ENCODE measurements at places on chromosomes 7 and 10. TPM values are rescaled to one million over a fixed set of nuclear protein-coding genes. Genes with fewer than 3 reads are reported as not detected.

The CDHR3 gene
- 36.0 TPM for polyA plus RNA-seq

The STEAP4 gene
- polyA plus RNA-seq: 0.30 TPM

The CALHM3 gene
- 0.13 TPM for polyA plus RNA-seq

The SEC61G gene
- polyA plus RNA-seq: 198 TPM

The CTAGE6 gene
- not detected for polyA plus RNA-seq

DNA sequence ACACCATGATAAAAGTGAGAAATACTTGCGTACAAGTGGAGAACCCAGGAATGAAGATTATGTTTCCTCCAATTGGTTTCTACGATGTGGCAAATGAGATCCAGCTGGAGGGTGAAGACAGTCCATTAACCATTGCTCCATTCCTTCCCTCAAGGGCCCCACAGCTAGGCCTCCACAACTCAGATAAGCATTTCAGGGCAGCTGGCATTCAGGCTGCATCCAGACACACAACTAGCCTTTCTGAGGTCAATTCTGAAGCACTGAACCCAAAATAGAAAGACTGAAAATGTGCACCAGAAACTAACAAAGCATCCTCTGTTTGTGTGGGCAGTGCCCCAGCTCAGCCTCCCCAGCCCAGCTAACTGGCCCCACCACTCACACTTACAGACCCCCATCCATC, 94.8 kb downstream of the GSAP start:
- no peak for DNase-seq

GRCh38 chr10:128714644-128715415, 588.6 kb upstream of the MKI67 start:
- no peak for DNase-seq

- DNase-seq: no peak
These were observed 116.0 kb downstream of the GRK5 start for GRCh38 chr10:119323085-119324016.

GRCh38 chr10:11863353-11864109, 40.4 kb downstream of the PROSER2 start:
- no peak for DNase-seq

DNA sequence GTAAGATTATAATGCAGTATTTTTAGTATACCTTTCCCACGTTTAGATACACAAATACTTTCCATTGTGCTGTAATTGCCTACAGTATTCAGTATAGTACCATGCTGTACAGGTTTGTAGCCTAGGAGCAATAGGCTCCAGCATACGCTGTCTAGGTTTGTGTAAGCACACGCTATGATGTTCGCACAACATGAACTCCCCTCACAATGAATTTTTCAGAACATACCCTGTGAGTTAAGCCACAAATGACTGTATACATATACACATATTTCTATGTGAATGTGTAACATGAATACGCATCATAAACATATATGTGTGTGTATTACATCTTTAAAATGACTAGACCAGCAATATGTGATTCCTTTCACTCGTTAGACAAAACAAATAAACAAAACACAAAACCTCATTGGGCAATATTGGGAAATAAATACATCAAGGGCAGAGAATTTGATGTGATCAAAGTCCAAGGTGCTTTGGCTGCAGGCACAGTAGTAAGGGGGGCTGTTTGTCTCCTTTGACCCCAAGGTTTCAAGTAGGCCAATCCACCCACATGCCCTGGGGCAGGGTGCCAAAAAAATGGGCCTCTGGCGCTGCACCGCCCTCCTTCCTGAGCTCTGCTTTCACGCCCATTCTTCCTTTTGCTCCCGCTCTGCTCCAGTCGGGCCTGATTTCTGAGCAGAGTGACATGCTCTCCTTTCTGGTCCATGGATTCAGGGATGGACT, 33.9 kb downstream of the CHN2 start:
- DNase-seq: peak; percentile 50

DNA sequence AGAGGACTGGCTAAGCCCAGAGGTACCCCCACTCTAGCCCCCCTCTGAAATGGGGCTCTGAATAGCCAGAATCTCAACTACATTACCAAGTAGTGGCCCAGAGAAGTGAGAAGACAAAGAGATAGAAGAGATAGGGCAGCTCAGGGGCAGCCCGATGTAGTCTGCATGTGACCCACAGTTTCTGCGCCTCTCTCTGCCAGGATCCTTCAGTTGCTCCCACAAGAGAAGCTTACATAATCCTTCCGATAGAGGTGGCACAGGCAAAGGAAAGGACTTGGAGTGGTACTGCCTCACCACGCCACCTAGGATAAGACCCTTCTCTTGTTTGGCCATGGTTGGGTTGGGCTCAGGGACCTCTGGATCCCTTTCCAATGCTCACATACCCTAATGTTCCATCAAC, 5.4 kb upstream of the PDE1C start:
- DNase-seq: no peak

GRCh38 chr10:117519879-117520278, 22.7 kb upstream of the EMX2 start:
- DNase-seq: no peak

GRCh38 chr10:45513551-45513950, 139.5 kb downstream of the ALOX5 start:
- no peak for DNase-seq

DNA sequence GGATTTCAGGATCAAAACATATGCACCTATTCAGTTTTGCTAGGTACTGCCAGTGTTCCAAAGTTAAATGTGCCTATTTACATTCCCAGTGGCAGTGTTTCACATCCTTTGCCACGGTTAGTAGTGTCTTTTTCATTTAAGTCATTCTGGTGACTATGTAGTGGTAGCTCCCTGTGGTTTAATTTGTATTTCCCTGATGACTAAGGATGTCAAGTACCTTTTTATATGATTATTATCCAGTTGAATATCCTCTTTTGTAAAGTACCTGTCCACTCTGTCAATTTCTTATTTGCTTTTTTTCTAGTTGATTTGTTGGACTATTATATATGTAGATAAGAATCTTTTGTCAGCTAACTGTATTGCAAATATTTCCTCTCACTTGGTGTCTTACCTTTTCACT, 45.1 kb downstream of the TMEM60 start:
- no peak for DNase-seq

GRCh38 chr10:113264333-113265131, 288.3 kb upstream of the HABP2 start:
- DNase-seq: no peak

DNA sequence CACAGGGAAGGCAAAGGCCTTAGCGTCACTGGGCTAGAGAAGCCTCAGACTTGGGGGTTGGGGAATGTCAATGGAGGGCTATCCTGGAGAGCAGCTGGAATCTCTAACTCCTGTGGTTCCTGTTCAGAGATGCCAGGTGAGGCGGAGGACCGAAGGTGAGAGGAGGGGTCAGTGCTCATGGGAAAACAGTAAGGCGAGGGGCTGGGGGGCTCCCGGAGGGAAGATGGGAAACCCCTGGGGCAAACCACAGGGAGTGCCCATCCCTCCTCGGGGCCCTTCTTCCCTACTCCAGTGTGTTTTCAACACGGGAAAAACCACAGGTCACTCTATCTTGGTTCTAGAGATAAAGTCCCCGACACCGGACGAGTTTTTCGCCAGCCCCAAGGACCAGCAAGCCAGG, 3.3 kb downstream of the LRCH4 start:
- no peak for DNase-seq

DNA sequence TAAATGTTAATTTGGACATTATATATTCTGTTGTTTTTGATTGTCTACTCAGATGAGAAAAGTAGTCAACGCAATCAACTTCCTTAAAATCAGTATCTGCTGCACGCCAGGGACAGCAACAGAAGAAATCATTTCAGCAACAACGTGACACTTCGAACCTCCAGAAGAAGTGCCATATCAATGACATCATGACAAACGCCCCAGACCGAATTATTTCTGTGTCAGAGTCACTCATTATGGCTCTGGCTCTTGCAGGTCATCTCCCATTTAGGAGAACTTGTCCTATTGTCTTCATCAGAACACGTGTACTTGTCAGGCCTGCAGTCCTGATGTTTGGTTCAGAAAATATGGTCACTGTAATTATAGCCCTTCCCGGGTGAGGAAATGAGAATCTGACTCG, 276.3 kb downstream of the ADARB2 start:
- DNase-seq: no peak

DNA sequence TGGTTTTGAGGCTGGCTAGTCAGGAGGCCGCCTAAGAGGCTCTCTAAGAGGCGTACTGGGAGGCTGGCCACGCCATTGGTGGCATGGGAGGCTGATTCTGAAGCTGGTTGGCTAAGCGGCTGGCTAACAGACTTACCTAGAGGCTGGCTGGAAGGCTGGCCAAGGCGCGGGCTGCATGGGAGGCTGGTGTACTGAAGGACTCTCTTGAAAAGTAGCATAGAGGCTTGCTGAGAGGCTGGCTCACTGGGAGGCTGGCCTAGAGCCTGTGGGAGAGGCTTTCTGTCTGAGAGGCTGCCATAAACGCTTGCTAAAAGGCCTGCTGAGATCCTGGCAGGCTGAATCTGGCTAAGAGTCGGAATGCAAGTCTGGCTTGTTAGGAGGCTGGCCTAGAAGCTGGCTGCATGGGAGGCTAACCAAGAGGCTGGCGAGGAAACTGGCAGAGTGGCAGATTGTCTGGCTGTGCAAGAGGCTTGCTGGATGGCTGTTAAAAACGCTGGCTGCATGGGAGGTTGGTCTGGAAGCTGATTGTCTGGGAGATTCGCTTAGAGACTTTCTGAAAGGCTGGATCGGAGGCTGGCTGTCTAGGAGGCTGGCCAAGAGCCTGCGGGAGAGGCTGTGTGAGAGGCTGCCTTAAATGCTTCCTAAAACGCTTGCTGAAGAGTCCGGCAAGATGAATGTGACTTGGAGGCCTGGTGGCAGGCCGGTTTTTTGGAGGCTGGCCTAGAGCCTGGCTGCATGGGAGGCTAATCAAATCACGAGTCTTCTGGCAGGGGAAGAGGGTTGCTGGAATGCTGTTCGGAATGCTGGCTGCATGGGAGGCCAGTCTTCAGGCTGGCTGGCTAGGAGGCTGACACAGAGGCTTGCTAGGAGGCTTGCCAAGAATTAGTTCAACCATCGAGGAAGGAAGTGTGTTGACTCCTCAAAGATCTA, 134.2 kb downstream of the OR13A1 start:
- peak; percentile 4 for DNase-seq

GRCh38 chr10:103845972-103846371, 9.4 kb downstream of the SH3PXD2A start:
- peak; percentile 77 for DNase-seq

GRCh38 chr7:149817301-149817771, 20.8 kb upstream of the ZNF862 start:
- DNase-seq: no peak

DNA sequence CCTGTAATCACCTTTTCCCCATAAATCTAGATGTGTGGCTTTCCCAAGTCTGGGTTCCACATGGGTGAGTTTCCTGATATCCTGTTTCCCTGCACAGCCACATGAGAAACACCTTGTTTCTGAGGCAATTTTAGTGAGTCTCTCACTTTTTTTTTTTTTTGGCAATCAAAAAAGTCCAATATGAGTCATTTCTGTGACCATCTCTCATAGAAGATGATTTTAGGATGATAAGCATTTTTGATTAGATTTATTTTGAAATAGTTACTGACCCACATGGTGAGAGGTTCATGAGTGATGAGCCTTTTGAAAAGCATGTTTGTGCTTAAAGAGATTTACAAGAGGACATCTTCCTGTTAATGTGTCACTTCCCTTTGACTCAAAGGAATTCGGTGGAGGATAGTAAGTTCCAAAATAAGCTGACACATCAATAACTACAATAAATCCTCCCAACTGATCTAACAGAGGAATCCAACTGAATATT, 464.0 kb downstream of the INHBA start:
- DNase-seq: no peak

Data from large intestine (tissue), 12 donors.